ENCODE measurements at places on chromosomes 7 and 10.

GRCh38 chr10:11601670-11602069, 9.8 kb downstream of the USP6NL start:
- no peak for DNase-seq

DNA sequence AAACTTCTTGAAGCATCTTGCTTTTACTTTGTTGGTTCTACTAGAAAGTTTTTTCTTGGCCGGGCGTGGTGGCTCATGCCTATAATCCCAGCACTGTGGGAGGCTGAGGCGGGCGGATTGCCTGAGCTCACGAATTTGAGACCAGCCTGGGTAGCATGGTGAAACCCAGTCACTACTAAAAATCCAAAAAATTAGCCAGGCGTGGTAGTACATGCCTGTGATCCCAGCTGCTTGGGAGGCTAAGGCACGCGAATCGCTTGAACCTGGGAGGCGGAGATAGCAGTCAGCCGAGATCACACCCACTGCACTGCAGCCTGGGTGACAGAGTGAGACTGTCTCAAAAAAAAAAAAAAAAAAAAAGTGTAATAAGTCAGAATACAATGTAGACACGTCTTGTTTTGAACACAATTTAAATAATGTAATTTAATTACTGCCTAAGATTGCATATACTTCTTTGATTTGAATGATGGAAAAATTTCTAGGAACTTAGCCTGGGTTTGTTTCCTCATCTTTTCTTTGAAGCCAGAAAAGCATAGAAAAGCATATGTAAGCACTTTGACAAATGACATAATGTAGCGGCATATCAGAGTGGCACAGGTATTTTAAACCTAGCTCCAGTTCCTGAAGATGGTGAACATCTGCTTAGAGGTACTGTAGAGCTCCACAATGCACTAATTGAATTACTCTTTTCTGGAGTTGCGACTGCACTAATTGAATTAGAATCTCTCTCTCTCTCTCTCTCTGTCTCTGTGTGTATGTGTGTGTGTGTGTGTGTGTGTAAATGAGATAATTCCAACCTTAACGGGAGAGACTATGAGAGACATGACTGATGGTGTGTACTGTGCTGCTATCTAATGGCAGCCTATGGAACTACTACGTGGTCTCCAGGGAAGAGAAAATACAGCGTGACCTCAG, 87.8 kb downstream of the BTRC start:
- DNase-seq: peak; percentile 29

DNA sequence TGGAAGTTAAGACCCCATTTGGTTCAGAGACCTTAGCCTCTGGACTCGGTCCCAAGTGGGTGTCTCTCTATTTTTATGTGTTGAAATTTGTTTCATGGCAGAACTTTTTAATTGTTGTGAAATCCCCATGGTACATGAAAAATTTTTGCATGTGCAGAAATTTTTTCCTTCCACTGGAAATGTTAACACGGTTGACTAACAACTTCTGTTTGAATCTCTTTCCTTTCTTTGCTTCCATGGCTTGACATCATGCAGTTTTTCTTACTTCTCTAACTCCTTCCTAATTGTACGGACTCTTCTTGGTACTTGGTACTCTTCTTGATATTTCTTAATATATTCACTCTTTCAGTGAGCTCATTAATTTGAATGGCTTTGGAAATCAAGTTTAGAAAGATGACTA, 18.3 kb downstream of the MDFIC start:
- DNase-seq: no peak

- DNase-seq: no peak
Observed at GRCh38 chr10:22644222-22644621, 70.2 kb downstream of the PIP4K2A start.

- no peak for DNase-seq
Observed at GRCh38 chr10:103874730-103875129, 19.4 kb upstream of the SH3PXD2A start.

DNA sequence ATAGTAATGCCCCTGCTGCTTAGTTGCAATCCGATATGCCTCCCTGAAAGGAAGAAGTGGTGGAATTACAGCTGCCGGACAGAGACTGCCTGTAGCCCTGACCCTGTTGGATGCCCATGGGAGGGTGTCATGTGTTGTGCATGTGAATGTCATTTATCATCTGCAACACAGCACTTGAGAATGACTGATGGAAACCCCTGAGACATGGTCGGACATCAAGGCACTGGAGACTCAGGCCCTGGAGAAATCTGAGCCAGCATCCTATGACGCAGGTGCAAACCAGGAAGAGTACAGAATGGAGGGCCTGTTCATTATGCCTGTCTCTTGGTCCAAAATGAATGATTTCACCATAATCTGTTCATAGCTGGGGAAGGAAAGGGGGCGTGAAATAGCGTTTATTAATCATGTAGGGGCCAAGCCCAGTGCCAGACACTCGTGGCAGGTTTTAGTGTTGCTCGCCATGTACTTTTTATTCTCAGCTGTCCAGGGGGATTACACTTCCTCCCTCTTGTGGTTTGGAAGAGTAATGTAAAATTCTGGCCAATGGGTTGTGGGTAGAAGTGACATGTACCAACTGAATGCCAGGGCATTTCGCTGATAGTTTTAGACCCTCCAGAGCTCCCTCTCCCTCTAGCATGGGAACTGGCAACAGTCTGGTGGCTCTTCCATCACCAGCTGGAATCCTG, 23.0 kb upstream of the LEP start:
- peak; percentile 33 for DNase-seq

DNA sequence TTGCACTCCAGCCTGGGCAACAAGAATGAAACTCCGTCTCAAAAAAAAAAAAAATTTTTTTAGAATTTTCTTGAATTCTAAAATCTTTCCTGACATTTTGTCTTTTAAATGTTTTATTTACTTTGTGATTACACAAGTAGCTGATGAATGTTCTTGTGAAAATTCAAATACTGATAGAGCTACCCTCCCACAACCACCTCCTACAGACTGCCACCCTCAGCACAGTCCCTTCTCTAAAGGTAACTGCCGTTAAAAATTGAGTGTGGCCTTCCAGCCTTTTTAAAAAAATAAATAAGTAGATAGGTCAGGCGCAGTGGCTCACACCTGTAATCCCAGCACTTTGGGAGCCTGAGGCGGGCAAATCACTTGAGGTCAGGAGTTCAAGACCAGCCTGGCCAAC, 15.1 kb downstream of the ENO4 start:
- no peak for DNase-seq

DNA sequence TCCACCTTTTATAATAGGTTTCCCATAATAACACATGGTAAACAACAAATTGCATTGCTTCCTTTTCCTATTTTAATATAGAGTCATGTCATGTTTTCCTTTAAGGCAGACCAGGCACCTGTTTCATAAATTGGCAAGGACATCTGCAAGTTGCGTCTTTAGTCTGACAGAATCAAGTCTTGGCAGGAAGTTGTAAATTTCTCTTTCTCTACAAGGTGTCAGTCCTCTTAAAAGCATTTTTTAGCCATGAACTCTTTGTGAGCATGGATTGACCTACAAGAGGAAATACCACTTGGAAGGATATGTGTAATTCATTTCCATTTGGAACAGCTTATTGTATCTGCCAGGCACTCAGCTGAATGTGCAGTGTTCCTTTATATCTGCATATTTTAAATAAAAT, 176.8 kb downstream of the PRKG1 start:
- no peak for DNase-seq

DNA sequence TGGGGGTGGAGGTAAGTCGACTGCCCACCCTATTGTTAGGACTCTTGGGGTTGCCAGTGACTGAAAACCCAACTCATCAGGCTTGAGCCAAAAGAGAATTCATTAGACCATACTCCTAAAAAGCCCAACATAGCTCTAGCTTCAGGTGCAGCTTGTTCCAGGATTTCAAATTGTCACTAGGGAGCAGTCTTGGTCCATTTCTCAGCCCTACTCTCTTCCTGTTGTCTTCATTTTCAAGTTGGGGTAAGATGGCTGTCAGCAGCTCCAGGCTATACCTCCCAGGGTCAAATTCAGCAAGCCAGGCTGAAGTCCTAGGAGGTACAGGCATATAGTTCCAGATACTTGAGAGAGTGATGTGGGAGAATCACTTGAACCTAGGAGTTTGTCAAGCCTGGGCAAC, 14.9 kb upstream of the COL13A1 start:
- no peak for DNase-seq

DNA sequence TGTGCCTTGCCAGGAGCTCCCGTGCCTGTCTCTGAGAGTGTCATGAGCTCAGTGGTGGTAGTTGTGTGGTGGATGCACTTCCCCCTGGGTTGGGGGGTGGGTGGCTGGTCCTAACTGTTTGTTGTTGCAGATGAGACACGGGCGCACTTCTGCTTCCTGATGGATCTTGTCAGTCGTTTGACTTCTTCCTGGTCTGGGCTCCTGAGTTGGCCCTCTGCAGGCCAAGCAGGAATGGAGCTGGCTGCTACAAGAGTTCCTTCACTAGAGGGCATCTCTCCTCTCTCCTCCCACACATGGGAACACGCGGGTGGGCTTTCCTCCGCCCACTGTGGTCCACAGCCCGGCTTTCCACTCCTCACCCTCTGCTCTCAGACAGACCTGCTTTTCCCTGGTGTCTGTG, 82.0 kb downstream of the BMS1 start:
- no peak for DNase-seq

DNA sequence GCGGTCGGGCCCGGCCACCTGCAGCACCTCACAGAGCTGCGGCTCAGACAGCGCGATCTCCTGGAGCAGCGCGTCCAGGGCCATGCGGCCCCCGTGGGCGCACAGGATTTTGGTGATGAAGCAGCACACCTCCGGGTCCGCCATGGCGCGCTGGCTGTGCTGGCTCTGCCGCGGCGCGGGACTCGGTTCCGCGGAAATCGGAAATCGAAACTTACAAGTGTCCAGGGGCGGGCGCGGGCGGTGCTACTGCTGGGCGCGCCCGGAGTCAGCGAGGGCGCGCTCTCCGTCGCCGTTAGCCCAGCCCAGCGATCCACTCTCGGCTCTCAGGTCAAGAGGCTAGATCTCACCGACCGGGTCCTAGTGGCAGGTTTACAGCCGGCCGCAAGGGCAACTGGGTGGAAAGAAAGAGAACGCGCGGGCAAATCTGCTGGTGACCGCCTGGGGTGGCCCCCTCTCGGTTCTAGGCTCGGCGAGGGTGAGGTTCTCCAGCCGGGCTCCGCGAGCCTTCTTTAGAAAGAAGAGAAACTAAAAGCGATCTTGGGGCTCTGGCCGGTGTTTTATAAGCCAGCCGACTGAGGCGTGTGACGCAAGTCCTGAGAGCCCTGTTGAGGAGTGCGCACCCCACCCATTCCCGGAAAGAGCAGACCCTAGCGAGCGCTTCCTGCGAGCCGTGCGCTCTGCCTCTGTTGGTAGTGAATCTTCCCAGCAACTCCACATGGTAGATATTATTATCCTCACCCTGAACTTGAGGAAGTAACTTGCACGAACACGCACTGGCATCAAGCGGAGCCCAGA, at the start of gene ZC3HAV1:
Gene ZC3HAV1, minus strand, starts transcription at position 533 of the 795 bp plus-strand sequence. Its CDS starts 389 bp downstream, at position 144.
- peak; percentile 84 for DNase-seq

- peak; percentile 80 for DNase-seq
Observed at GRCh38 chr7:98394377-98394836, 6.5 kb downstream of the BAIAP2L1 start.

- DNase-seq: no peak
Observed at GRCh38 chr7:55966851-55967250, 2.5 kb downstream of the NIPSNAP2 start.

- DNase-seq: peak; percentile 76
Observed at GRCh38 chr10:50326757-50327701, 75.7 kb upstream of the ASAH2 start.

- no peak for DNase-seq
Observed at GRCh38 chr7:35549781-35550180, 145.2 kb downstream of the HERPUD2 start.

- no peak for DNase-seq
Observed at GRCh38 chr10:126081841-126082466, 185.6 kb downstream of the FANK1 start.

DNA sequence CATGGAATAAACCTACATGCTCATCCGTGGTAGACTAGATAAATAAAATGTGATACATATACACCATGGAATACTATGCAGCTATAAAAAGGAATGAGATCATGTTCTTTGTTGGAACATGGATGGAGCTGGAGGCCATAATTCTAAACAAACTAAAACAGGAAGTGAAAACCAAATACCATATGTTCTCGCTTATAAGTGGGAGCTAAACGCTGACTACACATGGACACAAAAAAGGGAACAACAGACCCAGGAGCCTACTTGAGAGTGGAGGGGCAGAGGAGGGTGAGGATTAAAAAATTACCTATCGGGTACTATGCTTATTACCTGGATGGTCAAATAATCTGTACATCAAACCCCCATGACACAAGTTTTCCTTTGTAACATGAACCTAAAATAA, 68.7 kb upstream of the SEC61G start:
- no peak for DNase-seq

DNA sequence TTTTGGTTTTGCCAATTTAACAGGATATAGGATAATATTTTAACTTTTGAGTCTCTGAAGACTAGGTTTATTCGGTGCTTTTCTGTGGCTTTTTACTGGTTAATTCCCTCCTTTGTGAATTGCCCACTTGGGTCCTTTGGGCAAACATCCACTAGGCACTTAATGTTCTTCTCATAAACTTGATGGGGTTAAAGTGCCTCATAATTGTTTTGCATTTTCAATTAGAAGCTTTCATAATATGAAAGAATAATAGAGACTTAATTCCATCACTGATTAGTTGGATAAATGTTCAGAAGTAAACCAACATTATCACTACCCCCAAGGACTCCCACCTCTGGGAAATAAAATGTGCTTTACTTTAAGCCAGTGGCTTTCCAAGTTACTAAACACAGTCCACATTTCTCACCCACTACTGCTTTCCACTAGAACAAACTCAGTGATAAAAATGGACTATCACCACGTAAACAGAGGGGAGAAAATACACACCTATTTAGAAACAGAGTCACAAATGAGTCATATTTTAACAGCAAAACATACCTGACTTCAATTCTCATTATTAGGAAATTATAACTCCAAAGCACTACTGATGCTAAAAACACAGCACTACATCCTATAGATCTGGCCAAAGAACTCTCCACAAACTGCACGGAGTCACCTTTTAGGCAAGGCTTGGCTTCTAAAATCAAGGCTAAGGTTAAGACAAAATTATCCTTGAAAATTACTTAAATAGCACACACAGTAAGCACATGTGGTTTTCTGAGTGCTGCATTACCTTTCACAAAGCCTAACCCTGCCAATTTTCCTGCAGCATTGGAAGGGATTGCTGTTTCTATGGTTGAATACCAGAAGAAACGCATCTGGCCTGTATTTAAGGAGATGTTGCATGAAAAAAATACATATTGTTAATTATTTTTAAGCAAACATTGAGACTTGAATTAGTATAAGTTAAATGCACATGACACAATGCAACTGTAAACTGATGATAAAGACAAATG, 41.2 kb downstream of the PARD3 start:
- no peak for DNase-seq

GRCh38 chr7:101924171-101924570, 106.7 kb downstream of the CUX1 start:
- peak; percentile 66 for DNase-seq

- DNase-seq: peak; percentile 62
Observed at GRCh38 chr10:130127364-130128061, 8.7 kb upstream of the GLRX3 start.

- no peak for DNase-seq
Observed at GRCh38 chr7:940599-941408, 13.7 kb downstream of the ADAP1 start.

DNA sequence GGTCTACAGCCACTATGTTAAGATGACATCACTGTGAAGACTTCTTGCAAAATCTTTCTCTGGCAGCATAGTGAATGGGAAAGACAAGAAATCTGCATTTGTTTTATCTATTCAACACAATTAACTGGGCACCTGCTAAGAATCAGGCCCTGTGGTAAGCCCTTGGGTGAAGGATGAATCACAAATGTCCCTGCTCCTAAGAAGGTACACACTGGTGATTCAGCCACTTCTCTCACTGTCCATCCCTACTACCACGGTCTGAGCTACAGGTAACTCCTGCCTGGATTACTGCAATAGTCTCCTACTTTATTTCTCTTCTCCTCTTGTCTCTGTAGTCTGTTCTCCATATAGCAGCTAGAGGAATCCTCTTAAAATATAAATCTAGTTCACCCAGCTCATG, 116.1 kb downstream of the HIBADH start:
- DNase-seq: no peak
